ENCODE measurements at places on chromosomes 6 and 20. TPM values are rescaled to one million over a fixed set of nuclear protein-coding genes. Genes with fewer than 3 reads are reported as not detected.

- no peak for DNase-seq
- H3K27ac ChIP-seq, result peak overlapping the region; percentile 57
- H3K27me3 ChIP-seq, result no peaks in the 10 kb centered on the region
These were observed 71.1 kb upstream of the BCLAF1 start for GRCh38 chr6:136360783-136361182.

GRCh38 chr6:94636780-94637385 lies 940.5 kb upstream of the MANEA start:
- H3K4me3 ChIP-seq, result no peak overlapping the region
- no peak overlapping the region for H3K27ac ChIP-seq
- H3K36me3 ChIP-seq, result no peaks in the 10 kb centered on the region
- no peak for DNase-seq

GRCh38 chr6:26375270-26375669 lies 7.6 kb upstream of the BTN2A2 start:
- no peak for DNase-seq
- no peaks in the 10 kb centered on the region for H3K36me3 ChIP-seq
- H3K27ac ChIP-seq, result peak overlapping the region; percentile 44
- H3K27me3 ChIP-seq, result peaks cover 15% of the 10 kb centered on the region
- H3K4me3 ChIP-seq, result no peak overlapping the region

GRCh38 chr20:19947611-19948264 lies 69.4 kb upstream of the NAA20 start:
- peak overlapping the region; percentile 53 for H3K27ac ChIP-seq
- peak; percentile 47 for DNase-seq
- H3K27me3 ChIP-seq, result no peaks in the 10 kb centered on the region
- no peaks in the 10 kb centered on the region for H3K36me3 ChIP-seq

DNA sequence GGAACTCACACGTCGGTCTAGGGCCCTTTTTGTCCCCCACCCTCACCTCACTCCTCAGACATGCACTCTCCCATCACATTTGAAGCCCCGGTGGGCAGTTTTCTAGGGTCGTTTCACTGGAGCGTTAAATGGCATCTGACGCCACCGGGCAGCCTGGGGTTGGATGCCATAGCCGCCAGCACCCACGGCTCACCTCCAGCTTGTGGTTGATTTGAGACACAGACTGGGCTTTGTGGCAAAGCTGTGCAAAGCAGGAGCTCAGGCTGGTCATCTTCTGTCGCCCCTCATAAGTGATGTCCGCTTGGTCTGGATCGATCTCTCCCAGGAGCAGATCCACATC lies 530 bp downstream of the GOPC start:
- no peaks in the 10 kb centered on the region for H3K27me3 ChIP-seq
- peak overlapping the region; percentile 96 for H3K4me3 ChIP-seq
- peaks cover 28% of the 10 kb centered on the region for H3K36me3 ChIP-seq
- H3K27ac ChIP-seq, result no peak overlapping the region
- DNase-seq, result no peak

DNA sequence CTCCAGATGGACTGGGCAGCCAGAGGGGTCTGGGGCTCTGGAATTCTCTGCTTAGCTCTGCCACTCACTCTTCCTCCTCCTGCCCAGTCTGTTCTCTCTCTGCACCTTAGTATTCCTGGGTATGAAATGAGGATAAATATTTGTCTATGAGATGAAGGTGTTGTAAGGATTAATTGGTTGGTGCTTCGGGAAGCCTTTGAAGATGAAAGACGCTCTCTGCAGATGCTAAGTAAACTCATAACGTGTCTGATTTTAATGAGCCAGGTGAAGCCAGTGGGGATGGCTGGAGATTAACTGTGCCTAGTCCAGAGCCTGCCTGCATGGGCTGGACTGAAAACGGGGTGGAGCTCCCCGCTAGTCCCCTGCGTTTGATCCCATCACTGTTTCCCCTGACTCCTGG lies 23.1 kb upstream of the TCP11 start:
- peaks cover 15% of the 10 kb centered on the region for H3K27me3 ChIP-seq
- H3K4me3 ChIP-seq, result no peak overlapping the region
- no peak overlapping the region for H3K27ac ChIP-seq
- no peak for DNase-seq
- H3K36me3 ChIP-seq, result no peaks in the 10 kb centered on the region

The MUC21 gene
- not detected for total RNA-seq

DNA sequence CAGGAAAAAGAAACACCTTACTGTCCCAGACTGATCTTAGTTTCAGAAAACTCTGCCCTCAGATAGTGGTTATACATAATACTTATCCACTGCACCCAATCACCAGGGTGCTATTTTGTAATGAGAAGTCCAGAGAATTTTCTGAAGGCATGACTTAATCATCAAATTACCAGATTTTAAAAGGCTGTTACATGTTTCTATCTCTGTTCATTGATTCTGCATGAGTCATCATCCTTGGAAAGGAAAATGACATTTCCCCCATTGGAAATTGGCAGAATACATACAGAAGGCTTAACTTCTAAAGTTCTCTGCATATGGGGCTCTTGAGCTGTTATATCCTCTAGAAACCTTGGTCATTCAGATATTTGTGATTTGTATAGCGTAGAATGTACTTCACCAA lies 587.9 kb upstream of the FLRT3 start:
- H3K27ac ChIP-seq, result no peak overlapping the region
- peaks cover 26% of the 10 kb centered on the region for H3K4me1 ChIP-seq
- no peaks in the 10 kb centered on the region for H3K36me3 ChIP-seq
- H3K4me3 ChIP-seq, result no peak overlapping the region
- no peak for DNase-seq

- H3K27me3 ChIP-seq, result no peaks in the 10 kb centered on the region
- peaks cover 52% of the 10 kb centered on the region for H3K36me3 ChIP-seq
- peak overlapping the region; percentile 58 for H3K27ac ChIP-seq
- no peak overlapping the region for H3K4me3 ChIP-seq
- DNase-seq, result no peak
These were observed 69.5 kb upstream of the LTV1 start for GRCh38 chr6:143773506-143774150.

- no peaks in the 10 kb centered on the region for H3K27me3 ChIP-seq
- H3K4me1 ChIP-seq, result peaks cover 18% of the 10 kb centered on the region
- H3K27ac ChIP-seq, result no peak overlapping the region
These were observed 371.1 kb downstream of the FOXA2 start for GRCh38 chr20:22213271-22213670.

DNA sequence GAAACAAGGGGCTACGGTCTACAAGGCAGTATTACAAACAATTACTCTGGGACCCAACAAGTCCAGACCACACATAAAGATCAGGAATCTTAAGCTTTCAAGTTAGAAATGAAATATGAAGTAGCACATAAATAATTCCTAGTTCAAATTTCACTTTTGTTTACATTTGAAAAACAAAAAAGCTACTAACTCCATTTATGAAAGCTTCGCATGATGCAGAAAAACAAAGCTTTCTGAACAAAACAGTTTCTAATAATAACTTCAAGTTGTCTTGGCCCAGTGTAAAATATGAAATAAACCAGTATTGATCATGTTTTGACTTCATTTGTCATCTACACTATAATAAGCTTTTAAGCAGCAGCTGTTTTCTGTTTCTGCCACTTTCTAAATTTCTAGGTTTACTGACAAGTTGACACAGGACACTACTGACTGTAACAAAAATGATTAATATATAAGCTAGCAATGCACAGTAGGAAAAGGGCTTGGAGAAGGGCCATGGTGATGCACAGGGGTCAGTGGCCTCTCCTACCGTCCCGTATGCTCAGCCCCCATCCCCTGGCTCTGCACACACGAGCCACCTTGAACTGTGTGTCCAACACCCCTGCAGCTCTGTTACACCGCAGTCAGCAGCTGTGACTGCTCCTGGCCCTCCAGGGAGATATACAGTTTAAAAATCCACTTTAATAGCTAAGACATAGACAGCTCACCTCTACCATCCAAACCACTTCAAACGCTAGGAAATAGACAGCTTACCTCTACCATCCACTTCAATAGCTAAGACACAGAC lies 13.3 kb upstream of the RAB22A start:
- H3K4me1 ChIP-seq, result peaks cover 19% of the 10 kb centered on the region
- no peak for DNase-seq
- H3K4me3 ChIP-seq, result no peak overlapping the region
- H3K27ac ChIP-seq, result no peak overlapping the region
- no peaks in the 10 kb centered on the region for H3K27me3 ChIP-seq

- peaks cover 29% of the 10 kb centered on the region for H3K4me1 ChIP-seq
- peak overlapping the region; percentile 47 for H3K27ac ChIP-seq
- peak; percentile 66 for DNase-seq
These were observed 119.9 kb upstream of the ZNF217 start for GRCh38 chr20:53713328-53714056.

The SIRPD gene
- not detected for total RNA-seq

The NRN1 gene
- total RNA-seq, result 0.66 TPM

- H3K27me3 ChIP-seq, result peaks cover 47% of the 10 kb centered on the region
- H3K4me3 ChIP-seq, result peak within 1 kb of the TSS; percentile 83
- H3K36me3 ChIP-seq, result no peaks in the 10 kb centered on the region
- H3K27ac ChIP-seq, result no peak within 1 kb of the TSS
- peak; percentile 83 for DNase-seq
- H3K4me1 ChIP-seq, result peaks cover 25% of the 10 kb centered on the region
These were observed at the start of gene TPD52L1 for GRCh38 chr6:125153391-125154117. TPD52L1 (plus strand) TSS chr6:125153773; CDS start chr6:125153952, 179 bp downstream.

GRCh38 chr6:48067886-48068277 lies 43.1 kb downstream of the PTCHD4 start:
- no peak overlapping the region for H3K27ac ChIP-seq
- H3K27me3 ChIP-seq, result peaks cover 58% of the 10 kb centered on the region
- no peak for DNase-seq
- no peaks in the 10 kb centered on the region for H3K36me3 ChIP-seq
- peaks cover 19% of the 10 kb centered on the region for H3K4me1 ChIP-seq

- no peak overlapping the region for H3K4me3 ChIP-seq
- no peaks in the 10 kb centered on the region for H3K27me3 ChIP-seq
- H3K36me3 ChIP-seq, result peaks cover 3% of the 10 kb centered on the region
- H3K4me1 ChIP-seq, result no peaks in the 10 kb centered on the region
These were observed 286.6 kb downstream of the TENT5A start for GRCh38 chr6:81465859-81466258.

The SULF2 gene
- 37.5 TPM for total RNA-seq

- no peaks in the 10 kb centered on the region for H3K27me3 ChIP-seq
- no peak overlapping the region for H3K4me3 ChIP-seq
- DNase-seq, result no peak
- H3K4me1 ChIP-seq, result peaks cover 4% of the 10 kb centered on the region
- no peaks in the 10 kb centered on the region for H3K36me3 ChIP-seq
These were observed 109.8 kb downstream of the CRYBG1 start for GRCh38 chr6:106470316-106470715.

The FUT9 gene
- total RNA-seq, result 3.5 TPM

- H3K4me1 ChIP-seq, result no peaks in the 10 kb centered on the region
- no peak for DNase-seq
- H3K36me3 ChIP-seq, result no peaks in the 10 kb centered on the region
- no peaks in the 10 kb centered on the region for H3K27me3 ChIP-seq
- H3K27ac ChIP-seq, result no peak overlapping the region
These were observed 642.3 kb downstream of the MAFB start for GRCh38 chr20:40046703-40047102.

The FAM83B gene
- 3.9 TPM for total RNA-seq

DNA sequence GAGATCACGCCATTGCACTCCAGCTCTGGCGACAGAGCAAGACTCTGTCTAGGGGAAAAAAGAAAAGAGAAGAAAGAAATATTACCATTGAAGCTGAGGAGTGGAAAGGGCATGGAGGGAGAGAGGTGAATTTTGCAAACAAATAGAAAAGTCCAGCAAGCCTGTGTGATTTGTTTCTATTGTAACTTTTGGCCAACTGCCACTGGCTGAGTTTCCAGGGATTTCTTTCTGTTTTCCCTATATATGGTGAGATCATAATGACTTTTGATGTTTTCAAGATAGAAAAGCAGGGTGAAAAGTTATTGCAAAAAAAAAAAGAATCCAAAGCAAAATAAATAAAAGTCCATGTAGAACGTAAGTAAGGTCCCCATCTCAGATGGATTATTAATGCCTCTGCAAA lies 184.2 kb upstream of the RALGAPA2 start:
- no peaks in the 10 kb centered on the region for H3K27me3 ChIP-seq
- no peak overlapping the region for H3K27ac ChIP-seq
- H3K4me3 ChIP-seq, result no peak overlapping the region
- peaks cover under 1% of the 10 kb centered on the region for H3K36me3 ChIP-seq

- peaks cover 3% of the 10 kb centered on the region for H3K27me3 ChIP-seq
- DNase-seq, result no peak
- no peak overlapping the region for H3K27ac ChIP-seq
- H3K4me1 ChIP-seq, result peaks cover 14% of the 10 kb centered on the region
- H3K4me3 ChIP-seq, result no peak overlapping the region
- H3K36me3 ChIP-seq, result peaks cover 28% of the 10 kb centered on the region
These were observed 448.0 kb downstream of the EYS start for GRCh38 chr6:65259059-65259458.

The NEU1 gene
- 44.8 TPM for total RNA-seq

The CDSN gene
- not detected for total RNA-seq

DNA sequence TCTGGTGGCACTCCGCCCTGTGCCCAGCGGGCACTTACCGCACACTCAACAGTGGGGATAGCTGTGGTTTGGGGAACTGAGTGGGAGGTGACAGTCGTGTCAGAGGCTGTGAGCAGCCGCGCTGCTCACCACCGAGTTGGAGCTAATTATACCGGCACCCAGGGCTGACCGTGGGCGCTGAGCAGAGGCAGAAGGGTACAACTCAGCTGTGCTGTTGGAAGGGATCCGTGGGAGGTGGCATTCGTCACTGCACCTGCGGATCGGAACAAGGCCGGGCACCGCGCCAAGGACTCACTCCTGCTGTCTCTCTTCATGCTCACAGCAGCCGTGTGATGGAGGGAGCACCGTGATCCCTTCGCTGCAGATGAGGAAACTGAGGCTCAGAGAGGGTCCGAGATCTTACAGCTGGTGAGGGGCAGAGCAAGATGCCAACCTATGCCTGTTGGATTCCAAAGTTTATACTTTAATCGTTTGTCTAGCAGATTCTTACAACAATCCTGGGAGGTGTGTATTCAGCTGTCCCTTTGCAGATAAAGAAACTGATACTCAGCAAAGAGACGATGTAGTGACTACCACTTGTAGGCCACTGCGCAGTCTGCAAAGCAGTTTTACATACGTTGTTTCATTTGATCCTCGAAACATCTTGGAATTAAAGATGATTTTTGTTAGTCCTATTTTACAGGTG lies 713 bp upstream of the ELMO2 start:
- peaks cover 16% of the 10 kb centered on the region for H3K27me3 ChIP-seq
- peak; percentile 22 for DNase-seq
- no peak overlapping the region for H3K27ac ChIP-seq
- H3K4me1 ChIP-seq, result peaks cover 25% of the 10 kb centered on the region

GRCh38 chr6:72037006-72037405 lies 150.7 kb downstream of the RIMS1 start:
- peaks cover 11% of the 10 kb centered on the region for H3K4me1 ChIP-seq
- H3K27me3 ChIP-seq, result no peaks in the 10 kb centered on the region
- DNase-seq, result no peak
- H3K27ac ChIP-seq, result no peak overlapping the region
- H3K36me3 ChIP-seq, result no peaks in the 10 kb centered on the region
- H3K4me3 ChIP-seq, result no peak overlapping the region

DNA sequence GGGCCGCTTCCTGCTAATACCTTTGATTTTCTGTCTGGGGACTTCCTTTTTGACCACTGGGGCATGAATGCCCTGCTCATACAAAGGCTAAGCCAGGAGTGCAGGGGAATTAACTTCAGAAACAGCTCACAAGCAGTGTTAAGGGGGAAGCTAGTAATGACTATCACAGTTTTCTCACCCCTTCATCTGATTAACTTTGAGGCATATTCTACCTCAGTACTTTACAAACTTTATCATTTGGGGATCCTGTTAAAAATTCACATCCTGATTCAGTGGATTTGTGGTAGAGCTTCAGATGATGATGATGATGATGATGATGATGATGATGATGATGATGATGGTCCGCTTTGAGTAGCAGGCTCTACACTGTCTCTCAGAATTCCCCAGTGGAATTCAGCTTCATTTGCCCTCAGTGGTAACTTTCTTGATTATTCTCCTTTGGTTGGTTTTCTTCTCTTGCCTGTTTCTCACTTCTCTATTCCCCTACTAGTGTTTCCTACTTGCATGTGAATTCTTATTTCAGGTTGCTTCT lies 78.4 kb upstream of the TMEM170B start:
- no peak overlapping the region for H3K27ac ChIP-seq
- H3K4me3 ChIP-seq, result no peak overlapping the region
- no peaks in the 10 kb centered on the region for H3K36me3 ChIP-seq

Data from WTC11 (cell line).